Stimulated activated CD4-positive, alpha-beta T cell treated with anti-CD3 and anti-CD28 coated beads, Interleukin-4, amount 100 ng/mL, for 24 hours (primary cell): ENCODE measurements at places on chromosomes 2 and 18.

DNA sequence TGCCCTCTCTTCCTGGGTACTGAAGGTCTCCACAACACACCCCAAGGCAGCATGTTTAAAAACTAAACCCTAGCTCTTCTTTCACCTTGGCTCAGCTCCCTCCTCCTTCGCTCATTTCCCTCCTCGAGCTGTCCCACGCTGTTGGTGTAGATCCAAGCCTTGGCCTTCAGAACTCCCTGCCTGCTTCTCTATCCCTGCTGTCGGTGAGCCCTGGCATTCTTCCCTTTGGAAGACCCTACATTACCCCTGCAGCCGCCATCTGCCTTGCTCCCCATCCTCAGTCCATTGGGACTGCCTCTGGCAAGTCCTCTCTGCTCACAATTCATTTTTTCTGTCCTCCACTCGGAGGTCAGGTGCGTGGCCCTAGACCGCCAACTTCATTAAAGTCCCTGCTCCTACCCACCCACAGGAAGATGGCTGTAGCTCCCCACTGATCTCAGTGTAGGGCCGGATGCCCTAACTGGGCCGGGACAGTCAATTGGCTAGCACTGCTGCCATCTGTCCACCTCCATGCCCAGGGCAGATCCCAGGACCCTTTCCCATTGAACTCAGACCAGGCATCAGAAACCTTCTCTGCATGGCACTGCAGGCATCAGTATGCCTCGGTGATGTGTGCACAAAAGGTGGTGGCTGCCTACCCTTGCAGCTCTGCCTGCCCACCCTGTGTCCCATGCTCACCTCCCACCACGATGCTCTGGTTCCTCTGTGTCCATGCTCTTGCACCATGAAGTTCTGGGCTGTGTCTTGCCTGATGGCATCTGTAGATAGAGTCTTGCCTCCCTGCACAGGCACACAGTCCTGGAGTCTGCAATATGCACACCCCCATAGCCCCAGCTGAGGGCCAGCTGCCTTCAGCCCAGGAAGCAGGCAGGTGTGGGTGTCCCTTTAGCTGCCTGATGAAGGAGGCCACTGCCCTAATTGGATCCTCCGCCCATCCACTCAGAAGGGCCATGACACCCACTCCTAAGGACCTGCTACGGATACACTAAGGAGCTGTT, 5.7 kb downstream of the AMER3 start:
- DNase-seq = no peak

- DNase-seq = peak; percentile 42
Measured at GRCh38 chr2:238864207-238865014, 16.5 kb downstream of the TWIST2 start.

GRCh38 chr2:157820193-157820592, 55.9 kb downstream of the ACVR1 start:
- no peak for DNase-seq

GRCh38 chr2:212921061-212921460, 230.4 kb downstream of the IKZF2 start:
- no peak for DNase-seq

DNA sequence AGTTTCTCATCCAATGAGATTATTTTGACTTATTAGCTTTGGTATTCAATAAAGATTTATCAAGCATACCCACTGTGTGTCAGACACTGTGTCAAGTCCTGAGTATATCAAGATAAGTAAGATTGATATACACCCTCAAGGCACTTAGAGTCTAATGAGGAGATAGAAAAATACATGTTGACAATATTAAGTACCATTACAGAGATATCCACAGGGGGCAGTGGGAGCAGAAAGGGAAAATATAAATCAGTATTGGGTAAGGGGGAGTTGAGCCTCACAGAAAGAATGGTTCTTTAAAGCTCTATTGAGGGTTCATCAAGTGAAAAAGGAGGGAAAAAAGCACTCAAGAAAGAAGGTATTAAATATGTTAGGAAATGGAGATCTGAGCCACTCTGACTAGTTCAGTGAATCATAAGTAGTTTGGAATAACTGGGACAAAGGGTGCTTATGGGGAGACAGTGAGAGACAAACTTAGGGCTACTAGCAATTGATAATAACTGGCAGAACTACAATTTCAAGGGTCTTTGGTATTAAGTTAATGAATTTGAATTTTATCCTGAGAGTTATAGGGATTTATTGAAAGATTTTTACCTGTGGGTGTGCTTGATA, 45.5 kb upstream of the SLC8A1 start:
- no peak for DNase-seq

GRCh38 chr18:36265015-36265414, 32.5 kb upstream of the FHOD3 start:
- no peak for DNase-seq
